ENCODE measurements at places on chromosomes 1 and 21.

DNA sequence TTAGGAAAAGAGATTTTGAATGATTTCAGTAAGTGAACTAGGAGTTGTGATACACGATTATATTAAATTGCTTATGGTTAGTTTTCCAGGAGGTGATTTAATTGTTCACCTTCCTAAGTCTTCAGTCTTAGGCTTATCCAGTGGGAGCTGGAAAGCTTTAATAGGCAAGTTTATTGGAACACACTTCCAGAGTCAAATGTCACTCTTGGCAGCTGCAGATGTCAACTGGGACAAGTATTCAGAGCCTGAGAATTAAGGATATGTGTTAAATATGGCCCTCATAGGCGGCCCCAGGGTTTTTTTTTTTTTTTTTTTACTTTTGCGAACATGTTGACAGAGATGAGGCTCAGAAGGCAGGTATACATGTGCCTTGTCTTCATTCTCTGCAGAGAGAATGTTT lies 29.2 kb downstream of the UCK2 start:
- no peak for DNase-seq

DNA sequence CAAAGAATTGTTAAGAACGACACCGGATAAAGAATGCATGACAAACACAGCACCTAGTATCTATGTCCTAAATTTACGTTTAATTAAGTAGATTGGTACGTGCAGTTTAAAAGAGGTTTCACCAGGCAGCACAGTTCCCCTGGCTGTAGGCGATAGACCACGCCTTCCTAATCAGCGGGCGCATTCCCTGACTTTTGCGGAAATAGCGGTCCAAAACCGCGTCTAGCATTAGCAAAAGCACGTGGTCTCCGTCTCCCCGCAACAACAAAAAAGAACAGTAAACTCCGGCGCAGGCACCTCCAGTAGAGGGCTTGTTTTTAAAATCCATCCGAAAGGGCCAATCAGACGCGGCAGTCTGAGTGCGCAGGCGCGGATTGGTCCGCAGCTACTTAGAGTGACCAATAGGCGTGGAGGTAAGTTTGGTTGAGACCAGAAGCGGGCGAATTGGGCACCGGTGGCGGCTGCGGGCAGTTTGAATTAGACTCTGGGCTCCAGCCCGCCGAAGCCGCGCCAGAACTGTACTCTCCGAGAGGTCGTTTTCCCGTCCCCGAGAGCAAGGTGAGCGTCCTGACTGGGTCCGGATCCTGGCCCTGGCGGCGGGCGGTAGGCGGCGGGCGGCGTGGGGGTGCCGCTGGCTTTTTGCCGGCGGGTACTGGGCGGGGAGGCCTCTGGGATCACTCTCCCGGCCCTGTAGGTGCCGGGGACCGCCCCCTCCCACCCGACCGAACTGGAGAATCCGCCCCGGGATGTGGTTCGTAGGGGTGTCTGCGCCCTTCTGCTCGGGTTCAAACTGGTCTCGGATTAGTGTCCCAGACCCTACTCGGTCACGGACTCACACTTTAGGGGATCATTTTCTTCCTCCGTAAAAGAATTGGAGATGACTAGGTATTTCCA lies at the start of gene CENPF:
Gene CENPF (plus strand): TSS at position 432 of the 894 bp plus-strand sequence. CDS start 10,560 bp downstream, outside the sequence.
- peak; percentile 91 for DNase-seq

DNA sequence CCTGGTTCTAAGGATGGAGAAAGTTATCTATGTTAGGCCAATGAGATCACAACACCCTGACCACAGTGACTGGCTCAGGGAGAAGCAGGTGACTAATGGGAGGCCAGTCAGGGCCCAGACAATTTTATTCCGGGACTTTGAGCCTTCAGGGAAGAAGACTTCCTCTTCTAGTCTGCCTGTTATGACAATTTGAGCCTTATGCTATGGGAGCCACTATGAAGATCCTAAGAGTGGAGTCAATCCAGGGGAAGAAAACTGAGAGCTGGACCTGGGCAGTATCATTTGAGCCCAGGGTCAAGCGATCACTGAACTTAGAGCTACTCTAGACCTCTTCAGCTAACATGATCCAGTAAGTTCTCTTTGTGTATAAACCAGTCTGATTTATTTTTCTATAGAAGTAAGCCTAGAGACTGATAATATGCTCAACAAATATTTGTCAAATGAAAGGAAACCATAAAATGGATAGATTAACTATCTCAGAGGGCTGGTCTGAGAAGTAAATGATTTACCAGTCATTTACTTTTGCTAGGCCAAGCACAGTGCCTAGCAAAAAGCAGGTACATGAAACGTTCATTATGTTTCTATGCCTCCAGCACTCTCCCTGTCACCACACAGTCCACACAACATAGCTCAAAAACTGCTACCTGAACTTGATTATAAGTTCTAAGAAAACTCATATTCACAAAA lies 4.2 kb upstream of the C1orf141 start:
- no peak for DNase-seq

GRCh38 chr1:183635099-183635605 lies 431 bp downstream of the ARPC5 start:
- peak; percentile 16 for DNase-seq

DNA sequence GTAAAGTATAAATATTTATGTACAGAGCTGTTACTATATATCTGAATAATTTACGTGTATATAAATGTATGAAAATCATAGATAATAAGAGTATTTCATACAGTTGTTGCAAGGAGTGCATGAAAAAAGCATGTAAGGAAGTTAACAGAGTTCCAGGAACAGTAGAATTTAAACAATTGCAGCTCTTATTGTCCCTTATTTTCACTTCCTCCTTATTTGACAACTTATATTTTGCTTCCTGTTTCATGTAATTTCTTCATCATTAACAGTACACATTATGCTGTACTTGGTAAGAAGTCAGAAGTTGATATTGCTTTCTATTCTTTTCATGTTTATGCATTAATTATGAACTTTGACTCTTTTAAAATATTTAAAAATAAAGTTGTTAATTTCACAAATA lies 681.5 kb downstream of the LRRIQ3 start:
- DNase-seq: no peak

DNA sequence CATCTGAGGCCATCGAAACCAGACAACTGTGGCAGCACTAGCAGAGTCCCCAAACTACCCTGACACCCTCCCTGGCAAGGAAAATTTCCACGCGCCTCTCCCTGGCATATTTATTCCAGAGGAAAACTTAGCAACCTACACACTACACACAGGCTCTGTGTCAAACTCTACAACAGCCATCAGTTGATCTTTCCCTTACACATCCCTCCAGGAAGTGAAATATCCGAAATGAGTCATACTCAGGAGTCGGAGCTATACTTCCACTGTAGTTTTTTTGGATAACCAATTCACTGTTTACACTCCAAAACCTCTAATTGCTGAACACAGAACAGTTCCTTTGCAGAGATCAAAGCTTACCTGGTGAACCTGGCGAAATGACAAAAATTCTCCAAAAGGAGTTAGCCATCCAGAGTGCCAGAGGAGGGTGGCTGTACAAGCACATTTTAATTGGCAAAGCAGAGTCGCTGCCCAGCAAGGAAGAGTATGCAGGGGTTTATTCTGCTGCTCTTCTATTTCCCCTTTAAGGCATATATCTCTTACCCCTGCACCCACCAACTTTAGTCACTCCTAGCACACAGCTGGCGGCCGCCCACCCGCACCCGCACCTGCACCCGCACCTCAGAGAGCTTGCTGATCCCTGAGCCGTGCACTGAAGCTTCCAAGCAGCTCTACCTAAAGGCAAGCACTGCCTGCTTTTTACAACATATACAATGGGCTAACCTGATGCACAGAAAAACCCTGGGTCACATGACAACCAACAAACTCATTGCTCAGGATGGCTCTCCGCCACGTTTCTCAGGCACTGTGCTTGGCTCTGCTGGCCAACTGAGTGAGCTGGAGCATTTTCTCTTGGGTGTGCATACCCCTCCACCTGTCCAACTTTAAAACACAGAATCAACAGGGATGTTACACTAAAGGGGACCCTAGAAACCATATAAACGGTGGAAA lies 54.9 kb downstream of the CAPZB start:
- no peak for DNase-seq

DNA sequence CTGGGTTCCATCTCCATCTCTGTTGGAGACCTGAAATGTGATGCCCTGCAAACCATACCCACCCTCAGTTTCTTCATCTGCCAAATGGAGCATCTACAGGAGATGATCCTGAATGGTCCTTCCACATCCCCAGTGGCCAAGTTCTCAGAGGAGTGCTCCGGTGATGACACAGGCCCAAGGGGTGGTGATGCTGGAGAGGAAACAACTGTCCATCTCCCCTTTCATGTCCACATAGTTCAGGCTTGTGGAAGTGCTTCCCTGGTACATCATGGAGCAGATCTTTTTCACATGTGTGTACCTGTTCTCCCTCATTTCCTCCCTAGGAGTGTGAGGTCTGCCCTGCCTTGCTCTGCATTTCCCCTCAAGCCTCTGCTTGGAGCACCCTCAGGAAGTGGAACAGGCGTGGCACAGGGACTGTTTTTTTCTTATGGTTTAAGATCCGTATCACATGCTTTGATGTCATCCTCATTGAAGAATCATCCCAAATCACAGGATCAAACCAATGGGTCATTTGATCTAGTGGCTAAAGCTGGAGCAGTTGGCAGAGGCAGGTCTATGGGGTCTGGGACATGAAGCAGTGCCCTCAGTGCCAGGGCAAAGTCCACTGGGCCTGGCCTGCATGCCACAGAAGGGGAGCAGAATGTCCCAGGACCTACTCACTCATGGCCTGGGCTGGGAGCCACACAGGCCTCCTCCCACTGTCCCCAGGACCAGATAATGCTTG lies 8.2 kb upstream of the TRIM63 start:
- DNase-seq: no peak

GRCh38 chr1:175564119-175564518 lies 179.3 kb downstream of the TNR start:
- DNase-seq: no peak

GRCh38 chr1:43908858-43909257 lies 24.7 kb upstream of the ARTN start:
- no peak for DNase-seq

DNA sequence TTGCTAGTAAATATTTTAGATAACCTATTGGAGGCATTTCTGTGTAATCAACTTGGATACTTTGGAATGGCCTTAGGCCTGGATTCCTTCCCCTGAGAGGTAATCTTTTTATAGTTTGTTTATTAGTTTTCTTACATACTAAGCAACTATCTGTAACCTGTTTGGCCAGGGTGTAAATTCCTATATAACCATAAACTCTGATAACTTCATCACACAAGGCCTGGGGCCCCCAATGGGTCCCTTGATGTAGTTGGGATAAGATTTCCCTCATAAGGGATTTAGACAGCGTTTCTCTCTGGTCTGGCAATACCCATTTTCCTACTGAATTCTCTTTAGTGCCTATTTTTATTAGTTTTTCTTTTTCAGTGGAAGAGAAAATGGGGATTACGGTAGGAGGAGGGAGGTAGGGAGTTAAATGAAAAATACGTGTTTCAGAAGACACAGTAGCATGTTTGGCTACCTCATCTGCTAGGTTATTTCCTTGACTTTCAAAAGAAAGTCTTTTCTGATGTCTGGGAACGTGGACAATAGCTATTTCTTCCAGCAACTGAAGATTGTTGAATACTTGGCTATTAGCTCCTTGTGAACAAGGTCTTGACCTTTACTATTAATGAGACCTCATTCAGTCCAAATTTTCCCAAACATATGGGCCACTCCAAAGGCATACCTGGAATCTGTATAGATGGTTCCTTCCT lies 7.4 kb upstream of the AADACL3 start:
- DNase-seq: no peak

DNA sequence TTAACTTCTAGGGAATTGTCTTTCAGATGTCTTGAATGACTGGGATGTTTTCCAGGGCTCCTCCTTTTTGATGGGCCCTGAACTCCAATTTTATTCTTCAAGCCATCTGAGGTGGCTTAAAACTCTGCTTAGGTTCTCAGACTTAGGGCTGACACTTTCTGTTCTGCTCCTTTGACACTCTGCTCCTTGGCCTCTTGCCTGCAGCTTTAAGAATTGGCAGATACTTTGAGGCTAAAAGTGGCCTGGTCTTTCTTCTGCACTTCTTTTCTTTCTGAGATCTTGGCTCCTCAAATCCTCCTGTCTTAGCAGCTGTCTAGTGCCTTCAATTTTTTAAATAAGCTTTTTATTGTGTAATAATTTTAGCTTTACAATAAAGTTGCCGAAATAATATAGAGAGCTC lies 294.6 kb downstream of the RPS6KC1 start:
- DNase-seq: no peak

GRCh38 chr1:65527707-65528503 lies 107.4 kb downstream of the LEPR start:
- no peak for DNase-seq

- DNase-seq: no peak
Measured at GRCh38 chr1:157878059-157878458, 36.5 kb upstream of the CD5L start.

DNA sequence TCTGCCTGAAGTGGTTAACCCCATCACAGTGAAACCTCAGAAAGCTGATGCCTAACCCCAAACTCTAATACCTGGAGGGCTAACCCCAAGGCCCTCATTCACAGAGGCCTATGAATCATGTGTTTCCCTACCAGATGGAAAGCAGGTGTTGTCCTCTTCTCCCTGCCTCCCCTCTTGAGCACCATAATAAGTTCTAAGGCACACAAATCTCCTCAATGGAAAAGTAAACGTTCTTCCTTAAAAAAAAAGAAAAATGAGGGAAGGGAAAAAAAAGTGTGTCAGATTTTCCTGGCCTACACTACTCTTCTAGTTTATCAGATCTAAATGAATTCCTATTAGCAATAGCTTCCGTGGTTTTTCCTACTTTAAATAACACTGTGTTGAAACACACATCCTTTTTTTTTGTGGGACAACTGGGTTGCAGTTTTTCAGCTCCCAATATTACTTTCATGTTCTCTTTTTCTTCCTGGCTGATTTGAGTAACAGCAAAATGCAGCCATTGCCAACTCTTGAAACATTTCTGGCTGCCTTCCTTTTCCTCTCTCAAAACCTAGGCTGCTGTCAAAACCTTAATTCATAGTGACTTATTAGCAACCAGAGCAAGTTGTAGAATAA lies 43.2 kb downstream of the SLC44A3 start:
- no peak for DNase-seq

All from activated naive CD4-positive, alpha-beta T cell treated with anti-CD3 and anti-CD28 coated beads, Interleukin-2, amount 50 U/mL, for 16 hours (primary cell).